ENCODE measurements at places on chromosomes 2 and 18.
A peak's percentile ranks its signal among the peaks of the same experiment; 100 is the strongest.

DNA sequence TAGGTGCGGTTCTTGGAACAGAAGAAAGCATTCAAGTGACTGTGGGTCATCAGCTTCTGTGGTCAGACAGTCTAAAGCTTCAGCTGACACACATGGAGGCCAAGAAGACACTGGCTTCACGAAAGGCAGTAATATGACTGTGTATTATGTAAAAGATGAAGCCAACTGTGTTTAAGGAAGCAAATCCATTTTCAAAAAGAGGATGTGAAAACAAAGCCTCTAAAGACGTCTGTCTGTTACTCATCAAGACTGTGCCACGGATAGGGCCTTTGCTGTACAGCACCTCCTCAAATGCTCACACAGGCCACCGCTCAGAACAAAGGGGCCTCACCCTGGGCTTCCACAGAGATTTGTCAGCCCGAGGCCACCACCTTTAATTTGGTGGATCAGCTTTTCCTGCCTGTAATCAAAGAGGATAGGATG, 21.1 kb upstream of the TMEM163 start:
- DNase-seq = peak; percentile 63

GRCh38 chr2:85986121-85986520, 97.3 kb upstream of the ST3GAL5 start:
- no peak for DNase-seq

DNA sequence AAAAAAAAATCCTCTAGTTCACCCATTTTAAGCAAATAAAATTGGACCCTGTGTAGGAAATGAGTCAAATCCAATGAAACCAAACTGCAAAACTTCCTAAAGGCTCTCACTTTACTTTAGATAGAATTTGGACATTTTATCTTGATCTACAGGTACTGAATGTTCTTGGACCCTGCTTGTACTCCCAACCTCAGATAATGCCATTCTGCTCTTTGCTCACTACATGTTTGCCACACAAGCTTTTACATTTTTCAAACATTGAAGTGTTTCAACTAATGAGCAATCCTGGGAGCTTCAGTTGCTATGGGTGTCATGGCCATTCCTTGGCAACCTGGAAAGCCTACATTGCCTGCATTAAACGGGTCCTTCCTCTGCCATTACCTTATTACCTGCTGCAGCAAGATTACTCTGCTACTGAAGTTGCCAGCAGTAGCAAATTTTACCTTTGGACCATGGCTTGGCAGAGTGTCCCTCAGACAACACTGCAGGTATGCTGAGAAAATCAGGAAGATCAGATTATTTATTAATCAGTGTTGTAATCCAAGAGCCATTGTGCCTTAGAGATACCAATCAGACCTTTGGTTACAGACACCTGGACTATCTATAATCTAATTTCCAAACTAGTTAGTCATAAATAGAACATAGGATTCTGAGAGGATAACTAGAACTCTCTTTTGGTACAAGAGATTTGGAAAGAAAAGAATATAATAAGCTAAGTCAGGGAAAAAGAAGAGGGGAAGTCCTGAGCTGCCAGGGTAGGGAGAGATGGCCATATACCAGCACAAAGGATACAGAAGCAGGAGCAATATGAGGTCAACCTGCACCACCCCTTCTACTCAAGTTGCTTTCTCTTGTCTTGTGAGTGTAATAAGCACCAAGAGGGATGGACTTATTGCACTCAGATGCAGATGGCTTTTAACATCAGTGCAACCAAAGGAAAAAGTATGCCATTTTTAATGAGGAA, 293.3 kb upstream of the TFPI start:
- DNase-seq = no peak

- DNase-seq = no peak
Measured at GRCh38 chr2:21422724-21423522, 299.2 kb downstream of the TDRD15 start.

GRCh38 chr2:239858179-239858578, 167.0 kb downstream of the NDUFA10 start:
- no peak for DNase-seq

- peak; percentile 59 for DNase-seq
Measured at GRCh38 chr2:226652369-226652768, 147.3 kb downstream of the IRS1 start.

DNA sequence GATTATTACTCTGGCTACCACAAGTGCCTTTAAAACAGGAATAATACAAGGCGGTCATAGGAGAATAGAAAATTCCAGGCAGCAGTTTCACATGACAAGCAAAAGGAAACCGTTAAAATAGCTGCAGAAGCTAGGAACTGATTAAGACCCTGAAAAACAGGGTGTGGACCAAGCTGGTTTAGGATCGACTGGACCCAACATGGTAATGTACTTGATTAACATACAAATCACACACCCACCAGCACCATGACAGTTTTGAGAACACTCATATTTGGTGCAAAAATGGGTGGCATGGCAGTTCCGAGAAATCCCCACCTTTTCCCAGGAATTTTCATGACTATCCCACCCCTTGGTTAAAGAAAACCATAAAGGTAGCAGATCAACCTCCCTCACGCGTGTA, 51.9 kb upstream of the TMEM163 start:
- no peak for DNase-seq

- DNase-seq = no peak
Measured at GRCh38 chr2:35852-36251, 10.5 kb downstream of the FAM110C start.

DNA sequence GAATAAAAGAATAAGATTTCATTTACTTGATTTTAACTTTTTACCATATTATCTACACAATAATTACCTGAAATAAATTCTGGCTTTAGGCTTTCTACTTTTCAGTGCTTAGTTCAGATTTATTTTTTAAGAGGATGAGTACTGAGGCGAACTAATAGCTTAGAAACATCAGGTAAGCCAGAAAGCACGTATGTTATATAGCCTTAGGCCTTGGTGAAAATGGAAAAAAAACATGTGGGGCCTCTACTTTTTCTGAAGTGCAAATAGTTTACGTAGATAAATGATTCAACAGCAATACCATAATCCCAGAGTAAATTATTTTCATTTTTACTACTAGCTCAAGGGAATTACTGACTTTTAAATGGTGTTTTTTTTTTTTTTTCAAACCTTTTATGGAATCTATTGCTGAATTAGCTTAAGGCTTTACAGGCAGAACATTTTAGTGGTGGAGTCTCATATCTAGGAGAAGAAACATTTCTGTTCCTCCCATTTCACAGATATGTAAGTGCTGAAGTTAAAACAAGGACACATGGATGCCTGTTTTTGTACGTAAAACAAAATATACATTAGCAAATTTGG, 6.2 kb downstream of the CPS1 start:
- DNase-seq = no peak

DNA sequence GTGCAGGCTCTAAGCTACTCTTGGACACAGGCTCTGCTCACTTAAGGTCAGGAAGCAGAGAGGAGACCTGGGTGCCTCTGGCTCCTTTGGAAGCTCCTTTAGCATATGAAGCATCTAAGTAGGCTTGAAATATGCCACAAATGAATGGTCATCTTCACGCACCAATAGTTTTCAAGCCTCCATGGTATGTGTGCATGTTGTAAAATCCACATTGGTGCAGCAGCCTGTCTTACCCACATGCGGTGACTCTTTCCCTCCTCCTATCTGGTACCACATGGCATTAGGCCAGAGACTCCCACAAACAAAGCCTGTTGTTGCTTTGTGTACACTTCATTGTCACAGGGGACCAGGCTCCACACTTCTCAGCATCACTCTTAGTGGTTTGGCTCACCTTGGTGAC, 442.2 kb upstream of the RAB12 start:
- no peak for DNase-seq
